ENCODE measurements at places on chromosomes 13 and 19.

GRCh38 chr13:109412283-109412901 is 374.0 kb downstream of the IRS2 start:
- no peak overlapping the region for H3K27ac ChIP-seq
- peaks cover 13% of the 10 kb centered on the region for H3K4me1 ChIP-seq
- H3K36me3 ChIP-seq: no peaks in the 10 kb centered on the region
- no peak overlapping the region for H3K4me3 ChIP-seq
- no peak for DNase-seq
- H3K27me3 ChIP-seq: no peaks in the 10 kb centered on the region

GRCh38 chr13:27461940-27462584 is 11.7 kb upstream of the MTIF3 start:
- no peaks in the 10 kb centered on the region for H3K27me3 ChIP-seq
- no peaks in the 10 kb centered on the region for H3K36me3 ChIP-seq
- H3K4me3 ChIP-seq: no peak overlapping the region
- no peak overlapping the region for H3K27ac ChIP-seq

GRCh38 chr19:11693505-11694499 is 44.9 kb downstream of the ZNF823 start:
- peak overlapping the region; percentile 42 for H3K27ac ChIP-seq
- H3K36me3 ChIP-seq: no peaks in the 10 kb centered on the region
- H3K27me3 ChIP-seq: no peaks in the 10 kb centered on the region

DNA sequence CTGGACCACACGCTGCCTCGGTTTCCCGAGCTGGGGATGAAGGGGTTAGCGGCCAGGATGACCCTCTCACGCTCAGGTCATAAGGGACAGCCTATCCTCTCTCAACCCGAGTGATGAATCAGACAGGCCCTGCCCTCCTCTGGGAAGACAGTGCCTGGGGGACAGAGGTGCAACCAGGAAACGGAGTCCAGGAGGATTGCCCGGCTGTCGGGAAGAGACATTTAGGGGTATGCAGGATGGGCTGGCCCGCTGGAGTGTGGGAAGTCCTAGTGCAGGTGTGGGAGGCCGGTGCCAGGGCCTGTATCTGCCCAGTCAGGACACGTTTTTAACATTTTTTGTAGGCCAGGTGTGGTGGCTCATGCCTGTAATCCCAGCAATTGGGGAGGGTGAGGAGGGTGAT is 8.3 kb downstream of the LSM7 start:
- H3K27me3 ChIP-seq: no peaks in the 10 kb centered on the region
- peak; percentile 44 for DNase-seq
- no peaks in the 10 kb centered on the region for H3K4me1 ChIP-seq
- no peak overlapping the region for H3K4me3 ChIP-seq
- H3K36me3 ChIP-seq: peaks cover 20% of the 10 kb centered on the region

- no peak for DNase-seq
- no peak overlapping the region for H3K4me3 ChIP-seq
- no peaks in the 10 kb centered on the region for H3K36me3 ChIP-seq
- H3K4me1 ChIP-seq: peaks cover 11% of the 10 kb centered on the region
These were observed 346.6 kb downstream of the RFC3 start for GRCh38 chr13:34164582-34164981.

Data from MCF 10A (cell line).